ENCODE measurements at places on chromosomes 12 and 14.

DNA sequence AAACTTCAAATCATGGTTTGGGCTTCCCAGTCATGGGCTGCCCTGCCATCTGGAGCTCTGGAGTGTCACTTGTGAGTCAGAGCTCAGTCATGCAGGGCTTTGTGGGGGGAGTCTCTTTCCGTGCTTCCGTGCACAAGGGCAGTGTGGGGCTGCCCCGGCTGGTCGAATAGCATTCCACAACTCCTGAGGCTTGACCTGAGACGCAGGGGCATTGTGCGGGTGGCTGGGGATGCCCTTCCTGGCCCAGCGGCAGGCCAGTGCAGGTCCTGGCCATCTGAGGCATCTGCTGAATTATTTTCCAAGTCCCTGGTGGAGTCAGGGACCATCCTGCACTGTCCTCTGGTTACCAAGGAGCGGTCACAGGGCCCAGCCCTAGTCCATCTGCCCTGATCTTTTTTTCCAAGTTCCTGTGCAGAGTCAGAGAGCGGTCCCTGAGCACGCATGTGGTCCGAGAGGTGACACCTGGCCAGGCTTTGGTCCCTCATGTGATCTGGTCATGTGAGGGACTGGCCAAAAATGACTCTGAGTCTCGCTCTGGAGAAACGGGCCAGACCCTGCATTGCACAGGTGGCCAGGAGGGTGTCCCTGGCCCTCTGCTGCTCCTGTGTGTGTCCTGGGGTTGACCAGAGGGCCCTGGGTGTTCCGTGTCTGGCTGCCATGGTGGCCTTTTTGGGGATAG is 167.0 kb upstream of the ALG10B start:
- H3K27ac ChIP-seq = no peak overlapping the region
- H3K27me3 ChIP-seq = no peaks in the 10 kb centered on the region
- H3K36me3 ChIP-seq = peaks cover 2% of the 10 kb centered on the region
- no peak for DNase-seq
- no peaks in the 10 kb centered on the region for H3K4me1 ChIP-seq

DNA sequence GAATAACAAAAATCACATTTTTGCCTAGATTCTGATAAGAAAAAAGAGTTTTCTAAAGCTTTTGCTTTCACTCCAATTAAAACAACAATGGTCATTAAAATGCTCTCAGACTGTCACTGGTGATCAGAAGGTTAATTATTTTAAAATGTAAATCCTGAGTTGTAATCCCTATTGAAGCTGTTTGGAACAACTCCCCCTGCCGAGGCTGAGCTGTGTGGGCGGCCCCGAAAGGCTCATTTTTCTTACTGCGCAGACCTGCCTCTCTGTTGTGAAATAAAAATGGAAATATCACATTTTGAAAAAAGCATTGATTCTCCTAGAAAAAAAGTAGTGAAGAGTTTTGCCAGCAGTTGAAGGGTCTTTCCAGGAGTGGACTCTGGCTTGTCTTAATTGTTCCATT is 174.8 kb upstream of the CDKN3 start:
- peaks cover 12% of the 10 kb centered on the region for H3K27me3 ChIP-seq
- H3K4me1 ChIP-seq = peaks cover 5% of the 10 kb centered on the region
- no peak overlapping the region for H3K27ac ChIP-seq
- H3K36me3 ChIP-seq = no peaks in the 10 kb centered on the region

DNA sequence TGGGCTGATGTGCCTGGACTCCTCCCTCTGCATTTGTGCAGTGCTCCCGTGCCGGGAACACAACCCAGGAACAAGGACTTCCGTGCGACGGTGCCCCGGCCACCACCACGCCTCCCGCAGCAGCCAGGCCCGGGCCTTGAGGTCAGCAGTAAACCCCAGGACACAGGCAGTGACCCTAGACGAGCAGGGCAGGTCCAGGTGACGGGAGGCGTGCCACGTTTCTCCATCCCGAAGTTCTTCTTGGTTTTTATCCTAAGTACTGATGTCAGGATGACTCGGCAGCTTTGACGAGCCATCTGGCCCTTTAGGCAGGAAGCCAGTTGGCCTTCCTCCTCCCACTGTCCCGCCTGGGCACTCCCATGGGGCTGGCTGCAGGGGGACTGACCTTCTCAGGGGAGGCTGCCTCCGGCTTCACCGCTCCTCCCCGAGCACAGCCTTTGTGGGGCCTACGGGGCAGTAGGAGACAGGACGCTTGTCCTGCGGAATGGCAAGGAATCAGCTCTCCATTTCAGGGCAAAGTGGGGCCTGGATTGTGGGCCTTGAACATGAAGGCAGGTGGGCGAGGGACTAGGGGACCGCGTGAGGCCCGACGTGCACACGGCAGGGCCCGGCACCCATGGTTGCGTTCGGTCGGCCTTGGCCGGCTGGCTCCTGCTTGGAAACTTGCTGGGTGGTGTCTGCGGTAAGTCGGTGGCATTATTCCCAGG is 94.1 kb downstream of the FBXL14 start:
- H3K4me1 ChIP-seq = peaks cover 8% of the 10 kb centered on the region
- H3K27me3 ChIP-seq = peaks cover 18% of the 10 kb centered on the region
- H3K36me3 ChIP-seq = no peaks in the 10 kb centered on the region
- H3K4me3 ChIP-seq = no peak overlapping the region
- no peak overlapping the region for H3K27ac ChIP-seq

DNA sequence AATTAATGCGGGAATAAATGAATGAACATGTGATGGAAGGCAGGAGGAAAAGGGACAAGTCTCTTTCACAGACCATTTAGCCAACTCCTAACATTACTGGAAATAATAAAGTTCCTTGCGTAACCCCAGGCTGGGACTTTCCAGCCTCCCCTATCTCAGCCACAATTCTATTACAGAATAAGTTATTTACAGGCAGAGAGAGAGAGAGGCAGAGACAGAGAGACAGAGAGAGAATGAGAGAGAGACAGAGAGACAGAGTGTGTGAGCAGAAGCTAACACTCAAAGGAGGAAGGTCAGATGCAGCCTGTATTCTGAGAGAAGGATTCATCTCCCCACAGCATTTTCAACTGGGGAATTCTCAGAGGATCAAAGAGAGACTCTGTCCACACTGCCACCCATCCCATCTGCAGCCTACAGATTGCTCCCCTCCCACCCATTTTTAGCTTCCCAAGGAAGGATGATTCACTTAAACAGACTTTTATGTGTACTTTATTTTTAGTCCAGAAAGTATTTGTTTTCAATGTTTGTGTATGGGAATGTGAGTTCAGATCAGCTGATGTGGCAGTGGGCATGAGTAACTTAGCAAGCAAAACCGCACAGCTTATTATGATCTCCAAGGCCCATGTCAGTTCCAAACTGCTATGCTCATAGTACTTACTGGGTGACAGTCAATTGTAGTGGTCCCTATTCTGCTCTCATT is 165.7 kb downstream of the CAND1 start:
- H3K36me3 ChIP-seq = no peaks in the 10 kb centered on the region
- H3K27me3 ChIP-seq = no peaks in the 10 kb centered on the region
- DNase-seq = no peak

GRCh38 chr12:54028314-54029201 is at the start of gene HOXC6:
Gene HOXC6, plus strand, starts transcription at chr12:54028440. Its CDS starts 82 bp downstream, at chr12:54028522.
- peaks cover 34% of the 10 kb centered on the region for H3K27me3 ChIP-seq
- H3K4me3 ChIP-seq = no peak within 1 kb of the TSS
- no peak within 1 kb of the TSS for H3K27ac ChIP-seq
- no peaks in the 10 kb centered on the region for H3K36me3 ChIP-seq

DNA sequence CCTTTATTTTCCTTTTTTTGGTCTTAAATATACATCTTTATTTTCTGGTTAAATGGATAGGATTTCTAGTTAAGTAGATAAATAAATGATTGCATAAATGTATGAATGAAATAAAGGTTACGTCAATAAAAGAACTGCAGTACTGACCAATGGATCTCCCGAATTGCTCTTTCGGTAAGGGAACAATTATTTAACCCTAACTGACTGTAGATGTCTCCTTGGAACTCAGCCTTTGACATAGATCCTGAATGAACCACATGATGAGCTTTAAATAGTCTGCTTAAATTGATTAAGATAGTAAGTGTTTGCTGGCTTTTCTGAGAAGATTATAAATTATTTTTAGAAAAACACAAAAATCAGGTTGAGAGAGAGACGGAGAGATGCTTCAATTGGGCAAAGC is 391.0 kb upstream of the SYT1 start:
- no peak for DNase-seq
- H3K27ac ChIP-seq = no peak overlapping the region
- no peaks in the 10 kb centered on the region for H3K36me3 ChIP-seq
- H3K4me1 ChIP-seq = no peaks in the 10 kb centered on the region

Data from memory B cell (primary cell).